ENCODE measurements at places on chromosomes 12 and 14.

GRCh38 chr12:19850346-19851065, 411.2 kb downstream of the AEBP2 start:
- DNase-seq, result no peak

DNA sequence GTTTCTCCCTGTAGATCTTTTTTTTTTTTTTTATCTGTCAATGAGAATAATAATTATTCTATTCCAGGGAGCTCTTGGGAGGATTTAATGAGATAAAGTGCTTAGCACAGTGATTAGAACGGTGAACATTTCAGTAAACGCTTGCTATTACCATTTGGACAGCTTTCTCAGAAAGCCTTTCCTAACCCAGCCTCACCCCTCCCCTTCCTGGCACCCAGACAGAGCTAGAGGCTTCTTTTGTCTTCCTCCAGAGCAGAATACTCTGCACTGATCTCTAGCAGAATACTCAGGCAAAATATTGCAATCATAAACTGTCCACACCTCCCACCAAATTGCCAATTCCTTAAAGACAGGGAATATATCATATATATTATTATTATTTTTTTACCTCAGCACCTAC, 66.6 kb downstream of the ERGIC2 start:
- no peak for DNase-seq

GRCh38 chr12:125685915-125686314, 620.7 kb downstream of the AACS start:
- DNase-seq, result no peak

GRCh38 chr12:51460519-51460918, 35.9 kb downstream of the SLC4A8 start:
- DNase-seq, result no peak

DNA sequence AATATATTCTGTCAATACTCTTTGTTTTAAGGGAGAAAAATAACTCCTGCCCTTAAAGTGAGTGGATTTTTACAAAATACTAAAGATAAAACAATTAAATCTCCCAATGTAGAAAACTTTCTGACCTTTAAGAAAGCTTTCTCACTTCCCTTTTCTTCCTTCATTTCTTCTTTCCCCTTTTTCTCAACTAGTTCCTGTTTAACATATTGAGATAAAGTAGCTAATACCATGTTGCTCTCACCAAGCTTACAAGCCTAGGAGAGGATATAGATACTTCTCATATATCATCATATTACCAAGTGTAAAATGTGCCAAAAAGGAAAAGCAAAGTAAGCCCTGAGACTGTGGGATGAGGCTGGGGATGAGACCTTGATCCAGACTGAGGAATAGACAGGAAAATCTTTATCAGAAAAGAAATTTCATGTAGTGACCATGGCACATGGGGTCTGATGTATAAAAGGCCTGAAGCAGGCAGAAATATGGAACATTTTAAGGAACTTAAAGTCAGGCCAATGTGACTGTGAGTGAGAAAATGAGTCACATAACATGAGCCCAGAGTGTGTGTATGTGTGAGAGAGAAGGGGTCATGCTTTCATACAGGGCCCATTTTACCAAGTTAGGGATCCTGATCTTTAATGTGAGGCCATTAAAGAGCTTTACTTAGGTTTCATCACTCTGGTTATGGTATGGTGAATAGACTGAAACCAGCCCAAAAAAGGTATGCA, 1.6 kb upstream of the RPL10L start:
- DNase-seq, result no peak

GRCh38 chr12:67410667-67411067, 141.5 kb downstream of the CAND1 start:
- no peak for DNase-seq

DNA sequence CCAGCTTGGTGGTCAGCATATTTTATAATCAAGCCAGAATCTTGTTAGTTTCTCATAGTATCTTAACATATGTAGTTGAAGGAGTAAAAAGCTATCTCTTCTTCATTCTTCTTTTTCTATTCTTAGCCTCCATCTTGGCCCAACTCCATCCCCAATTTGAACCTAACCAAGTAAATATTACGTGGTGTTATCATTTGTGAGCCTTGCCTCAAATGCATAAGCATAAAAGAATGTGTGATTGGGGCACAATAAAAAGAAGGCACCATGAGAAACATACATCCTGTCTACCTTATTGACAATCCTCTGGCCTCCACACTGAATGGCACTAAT, 181.4 kb upstream of the BMP4 start:
- no peak for DNase-seq

- DNase-seq, result no peak
These were observed 10.2 kb upstream of the YARS2 start for GRCh38 chr12:32765906-32766305.

GRCh38 chr12:92270521-92270920, 124.9 kb upstream of the BTG1 start:
- no peak for DNase-seq

DNA sequence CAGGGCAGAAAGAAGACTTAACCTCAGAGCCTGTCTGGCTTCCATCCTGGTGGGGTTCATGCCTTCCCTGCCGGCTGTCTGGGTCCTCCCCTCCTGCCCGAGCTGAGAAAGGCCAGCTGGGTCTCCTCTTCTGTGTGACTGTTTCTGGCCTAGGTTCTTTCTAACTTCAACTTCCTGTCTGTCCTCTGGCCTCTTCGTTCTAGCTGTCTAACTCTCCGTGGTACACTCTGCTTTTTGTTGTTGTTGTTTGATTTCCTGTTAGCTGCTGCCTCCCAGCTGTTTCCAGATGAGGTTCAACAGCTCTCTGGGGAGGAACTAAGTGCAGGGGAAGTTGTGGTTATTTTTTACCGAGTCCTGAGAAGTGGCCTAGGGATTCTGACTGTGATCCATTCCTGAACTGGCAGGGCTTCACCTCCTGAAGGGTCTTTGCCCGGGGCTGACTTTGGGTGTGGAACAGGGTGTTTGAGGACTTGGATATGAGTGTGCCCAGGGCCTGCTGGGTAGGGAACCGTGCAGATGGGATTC, 3.2 kb downstream of the MLXIP start:
- DNase-seq, result peak; percentile 61

DNA sequence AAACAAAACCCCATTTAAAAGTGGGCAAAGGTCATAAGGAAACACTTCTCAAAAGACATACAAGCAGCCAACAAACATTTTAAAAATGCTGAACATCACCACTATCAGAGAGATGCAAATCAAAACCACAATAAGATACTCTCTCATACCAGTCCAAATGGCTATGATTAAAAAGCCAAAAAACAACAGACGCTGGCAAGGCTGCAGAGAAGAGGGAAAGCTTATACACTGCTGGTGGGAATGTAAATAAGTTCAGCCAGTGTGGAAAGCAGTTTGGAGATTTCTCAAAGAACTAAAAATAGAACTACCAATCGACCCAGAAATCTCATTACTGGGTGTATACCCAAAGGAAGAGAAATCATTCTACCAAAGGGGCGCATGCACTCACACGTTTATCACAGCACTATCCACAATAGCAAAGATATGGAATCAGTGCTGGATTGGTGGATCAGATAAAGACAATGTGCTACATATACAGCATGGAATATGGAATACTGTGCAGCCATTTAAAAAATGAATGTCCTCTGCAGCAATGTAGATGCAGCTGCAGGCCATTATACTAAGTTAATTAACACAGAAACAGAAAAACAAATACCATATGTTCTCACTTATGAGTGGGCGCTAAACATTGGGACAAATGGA, 102.1 kb upstream of the DAAM1 start:
- no peak for DNase-seq

DNA sequence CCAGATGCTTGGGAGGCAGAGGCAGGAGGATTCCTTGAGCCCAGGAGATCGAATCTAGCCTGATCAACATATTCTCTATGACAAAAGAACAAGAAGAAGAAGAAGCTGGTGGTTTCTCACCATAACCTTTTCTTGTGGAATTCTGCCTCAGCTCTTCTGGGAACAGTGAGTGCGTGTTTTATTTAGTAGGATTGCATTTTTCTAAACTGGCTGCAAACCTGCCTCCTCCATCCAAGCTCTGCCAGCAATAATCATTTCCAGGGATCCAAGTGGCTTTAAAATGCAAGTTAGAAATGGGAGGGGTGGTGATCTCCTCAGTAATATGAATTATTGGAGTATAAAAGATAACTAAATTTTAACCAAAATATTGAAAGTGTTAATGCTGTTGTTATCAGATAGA, 46.1 kb upstream of the MMP17 start:
- DNase-seq, result no peak

- no peak for DNase-seq
These were observed 25.6 kb upstream of the PCNX1 start for GRCh38 chr14:70881549-70882177.

GRCh38 chr14:68779761-68780323, 13.0 kb downstream of the ZFP36L1 start:
- no peak for DNase-seq

GRCh38 chr14:106417224-106418049, 891.1 kb downstream of the TMEM121 start:
- DNase-seq, result peak; percentile 88

- no peak for DNase-seq
These were observed 80.7 kb downstream of the SLC25A47 start for GRCh38 chr14:100403802-100404365.

GRCh38 chr14:101198398-101199027, 295.0 kb upstream of the RTL1 start:
- DNase-seq, result no peak

GRCh38 chr12:48854488-48854887, 2.5 kb upstream of the DDX23 start:
- DNase-seq, result no peak

GRCh38 chr14:80751285-80751684, 190.3 kb downstream of the CEP128 start:
- DNase-seq, result no peak

GRCh38 chr12:13094367-13094766, 9.1 kb downstream of the GSG1 start:
- DNase-seq, result no peak

- no peak for DNase-seq
These were observed 95.5 kb upstream of the SLC16A7 start for GRCh38 chr12:59500335-59500734.

DNA sequence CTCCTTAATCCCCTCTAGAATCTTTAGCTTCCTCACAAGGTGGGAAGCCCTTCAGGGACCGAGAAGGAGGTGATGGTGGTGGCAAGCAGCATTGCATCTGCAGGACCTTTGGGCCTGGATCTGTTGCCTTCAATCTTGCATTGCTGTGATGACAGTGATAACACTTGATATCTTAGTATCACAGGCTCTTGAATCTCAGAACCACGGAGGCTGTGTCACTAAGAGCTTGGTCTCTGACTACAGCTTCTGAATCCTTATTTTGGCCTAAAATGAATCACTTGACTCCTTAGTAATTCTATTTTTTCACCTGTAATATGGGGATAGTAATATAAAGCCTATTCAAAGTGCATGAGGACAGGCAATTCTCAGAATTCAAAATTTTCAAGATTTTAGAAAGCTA, 8.9 kb upstream of the AMN1 start:
- no peak for DNase-seq

- no peak for DNase-seq
These were observed 252.3 kb downstream of the EFCAB11 start for GRCh38 chr14:89702073-89702875.

DNA sequence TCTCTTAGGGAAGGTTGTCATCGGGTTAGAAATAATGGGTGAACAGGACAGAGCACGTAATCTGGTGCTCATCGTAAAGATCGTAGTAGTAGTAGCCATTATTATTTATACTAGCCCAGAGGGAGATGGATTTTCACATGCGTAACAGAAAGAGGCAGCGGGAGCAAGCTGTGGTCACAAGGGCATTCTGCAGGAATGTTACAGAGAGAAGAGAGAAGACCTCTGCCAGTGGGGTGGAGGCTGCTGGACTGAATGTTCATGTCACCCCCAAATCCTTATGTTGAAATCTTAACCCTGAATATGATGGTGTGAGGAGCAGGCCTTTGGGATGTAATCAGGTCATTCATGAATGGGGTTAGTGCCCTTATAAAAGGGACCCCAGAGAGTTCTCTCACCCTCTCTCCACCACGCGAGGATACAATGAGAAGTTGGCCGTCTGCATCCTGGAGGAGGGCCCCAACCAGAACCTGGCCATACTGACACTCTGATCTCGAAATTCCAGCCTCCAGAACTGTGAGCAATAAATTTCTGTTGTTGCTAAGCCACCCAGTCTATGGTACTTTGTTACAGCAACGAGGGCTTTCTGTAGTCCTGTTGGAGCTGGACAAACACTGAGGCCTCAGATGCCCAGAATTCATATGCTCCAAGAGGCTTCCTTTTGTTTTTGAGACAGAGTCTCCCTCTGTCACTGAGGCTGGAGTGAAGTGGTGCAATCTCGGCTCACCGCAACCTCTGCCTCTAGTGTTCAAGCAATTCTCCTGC, 131.2 kb upstream of the MED13L start:
- no peak for DNase-seq

DNA sequence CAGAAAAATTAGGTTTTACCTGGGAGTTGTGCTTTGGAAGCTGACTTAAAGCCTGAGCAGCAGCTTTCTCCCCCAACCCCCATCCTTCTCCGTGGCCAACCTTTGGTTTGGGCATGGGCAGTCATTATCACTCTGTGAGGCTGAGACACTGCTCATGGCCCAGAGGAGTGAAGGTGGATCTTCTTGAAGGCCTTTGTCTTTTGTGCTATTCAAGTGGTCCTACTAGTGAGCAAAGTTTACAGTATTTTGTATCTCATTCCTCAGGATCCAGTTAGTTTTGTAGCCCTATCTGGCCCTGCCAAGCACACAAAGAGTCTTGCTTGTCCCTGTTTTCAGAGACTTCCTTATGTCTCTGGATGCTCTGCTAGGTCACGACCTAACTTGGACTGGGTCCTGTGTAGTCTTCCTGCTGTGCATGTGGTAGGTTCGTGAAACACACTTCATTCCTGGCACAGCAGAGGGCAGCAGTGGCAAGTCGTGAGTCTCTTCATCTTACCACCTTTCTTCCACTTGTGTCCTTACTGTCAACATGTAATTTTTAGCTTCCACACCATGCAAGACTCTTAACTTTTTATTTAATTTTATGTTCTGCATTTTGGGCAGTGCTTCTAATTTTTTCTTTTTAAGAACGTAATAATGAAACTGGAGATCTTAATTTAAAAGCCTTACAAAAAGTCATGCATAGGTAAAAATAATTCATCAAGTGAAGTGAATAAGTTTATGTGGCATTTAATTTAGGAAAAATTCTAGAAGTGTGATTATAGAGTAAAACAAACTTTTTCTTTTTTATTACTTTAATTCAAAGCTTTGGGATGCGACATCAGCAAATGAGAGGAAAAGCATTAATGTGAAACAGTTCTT, 53.7 kb downstream of the APAF1 start:
- no peak for DNase-seq

DNA sequence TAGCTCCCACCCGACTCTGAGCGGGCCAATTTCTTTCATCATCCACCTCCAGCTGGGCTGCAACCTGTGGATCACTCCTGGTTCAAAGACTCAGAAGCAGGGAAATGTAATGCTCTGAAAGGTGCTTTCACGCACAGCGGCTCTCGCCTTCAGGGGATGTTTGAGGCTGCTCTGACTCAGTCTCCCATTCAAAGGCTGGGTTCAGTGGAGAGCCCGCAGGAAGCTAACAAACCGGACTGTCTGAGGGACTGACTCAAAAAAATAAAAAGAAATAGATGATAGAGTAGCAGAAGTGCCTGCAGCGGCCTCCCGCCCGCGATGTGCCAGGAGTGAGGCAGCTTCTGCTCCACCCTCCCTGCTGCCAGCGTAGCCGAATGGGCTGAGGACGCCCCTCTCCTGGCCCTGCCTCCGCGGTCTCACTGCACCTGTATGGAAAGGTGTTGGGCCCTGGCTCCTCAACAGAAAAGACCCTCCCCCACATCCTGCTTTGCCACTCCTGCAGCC, 98.0 kb downstream of the GCH1 start:
- no peak for DNase-seq

GRCh38 chr14:23551266-23552028, at the start of gene ZFHX2:
Gene ZFHX2, minus strand, starts transcription at chr14:23551765. Its CDS starts 16,440 bp downstream, at chr14:23535325.
- DNase-seq, result peak; percentile 51
